ENCODE measurements at places on chromosomes 3 and 15. TPM values are rescaled to one million over a fixed set of nuclear protein-coding genes. Genes with fewer than 3 reads are reported as not detected.

GRCh38 chr3:103057003-103057402, 622.2 kb downstream of the ZPLD1 start:
- no peak for DNase-seq

DNA sequence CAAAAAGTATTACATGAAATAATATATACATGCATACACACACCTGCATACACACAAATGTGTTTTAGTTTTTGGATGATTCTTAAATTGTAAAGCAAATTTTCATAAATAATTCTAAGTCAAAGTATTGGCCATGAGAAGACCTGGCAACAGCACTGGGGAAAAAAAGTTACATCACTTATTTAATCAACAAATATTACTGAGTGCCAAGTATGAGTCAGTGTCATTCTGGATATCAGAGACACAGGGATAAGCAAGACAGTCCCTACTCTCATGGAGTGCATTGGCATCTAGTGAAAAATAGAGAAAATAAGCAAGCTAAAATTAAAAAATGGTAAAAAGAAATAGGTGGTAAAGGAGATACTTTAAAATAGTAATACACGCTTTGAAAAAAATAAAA, 29.4 kb upstream of the GUCA1C start:
- no peak for DNase-seq

GRCh38 chr3:53806182-53807116, 39.8 kb downstream of the CHDH start:
- peak; percentile 47 for DNase-seq

The CORO2B gene
- 5.9 TPM for total RNA-seq

The HHATL gene
- total RNA-seq: 463 TPM

DNA sequence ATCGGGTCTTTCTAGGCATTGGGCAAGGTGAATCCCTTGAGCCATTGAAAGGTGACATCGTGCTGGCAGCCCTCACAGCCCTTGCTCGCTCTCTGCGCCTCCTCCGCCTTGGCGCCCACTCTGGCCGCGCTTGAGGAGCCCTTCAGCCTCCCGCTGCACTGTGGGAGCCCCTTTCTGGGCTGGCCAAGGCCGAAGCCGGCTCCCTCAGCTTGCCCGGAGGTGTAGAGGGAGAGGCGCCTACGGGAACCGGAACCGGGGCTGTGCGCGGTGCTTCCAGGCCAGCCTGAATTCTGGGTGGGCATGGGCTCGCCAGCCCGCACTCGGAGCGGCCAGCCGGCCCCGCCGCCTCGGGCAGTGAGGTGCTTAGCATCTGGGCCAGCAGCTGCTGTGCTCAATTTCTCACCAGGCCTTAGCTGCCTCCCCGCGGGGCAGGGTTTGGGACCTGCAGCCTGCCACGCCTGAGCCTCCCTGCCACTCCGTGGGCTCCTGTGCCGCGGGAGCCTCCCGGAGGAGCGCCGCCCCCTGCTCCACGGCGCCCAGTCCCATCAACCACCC, 35.4 kb upstream of the INO80 start:
- no peak for DNase-seq

DNA sequence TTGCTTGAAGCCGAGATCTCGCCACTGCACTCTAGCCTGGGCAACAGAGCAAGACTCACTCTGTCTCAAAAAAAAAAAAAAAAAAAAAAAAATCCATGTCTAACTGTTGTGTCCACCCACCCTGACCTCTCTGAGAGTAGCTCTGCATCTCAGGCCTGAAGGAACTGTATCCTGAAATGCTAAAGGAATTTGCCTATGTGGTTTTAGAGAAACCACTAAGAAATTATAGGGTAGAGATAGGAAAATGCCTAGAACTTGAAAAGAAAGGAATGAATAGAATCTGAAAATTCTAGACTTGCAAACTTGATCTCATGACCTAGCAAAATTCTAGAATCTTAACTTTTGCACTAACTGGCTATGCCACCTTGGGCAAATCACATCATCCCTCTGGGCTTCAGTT, 217.5 kb upstream of the ROPN1 start:
- no peak for DNase-seq

- no peak for DNase-seq
Measured at GRCh38 chr3:128994173-128994512, 267 bp upstream of the CFAP92 start.

The TMCO5A gene
- not detected for total RNA-seq

- no peak for DNase-seq
Measured at GRCh38 chr3:137694836-137695235, 69.3 kb upstream of the SOX14 start.

- no peak for DNase-seq
Measured at GRCh38 chr3:52041118-52041731, 15.1 kb downstream of the DUSP7 start.

DNA sequence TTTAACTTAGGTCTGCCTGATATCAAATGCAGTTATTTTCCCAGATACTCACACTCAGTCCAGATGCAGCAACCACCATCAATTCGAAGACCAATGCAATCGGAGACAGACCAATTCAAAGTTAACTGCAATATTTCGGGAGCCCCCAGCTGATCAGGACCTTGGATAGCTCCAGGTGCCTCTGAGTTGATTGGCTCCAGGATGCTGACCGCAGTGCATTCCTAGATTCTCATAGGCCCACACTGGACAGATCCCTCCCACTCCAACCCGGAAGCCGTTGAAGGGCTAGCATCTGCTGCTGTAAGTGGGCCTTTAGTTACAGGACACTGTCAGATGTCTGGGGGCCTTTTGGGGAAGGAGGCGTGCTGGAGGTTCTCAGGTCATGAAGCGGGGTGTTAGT, 89.5 kb upstream of the ATP2B2 start:
- peak; percentile 41 for DNase-seq

Measured in left ventricle myocardium superior (tissue), 1 donor.